Urinary bladder (tissue), 4 donors: ENCODE measurements at places on chromosomes 5 and 9. TPM values are rescaled to one million over a fixed set of nuclear protein-coding genes. Genes with fewer than 3 reads are reported as not detected.

GAS1 gene
- 46.3 TPM for polyA plus RNA-seq

LRRC19 gene
- not detected for polyA plus RNA-seq

RNF208 gene
- 8.1 TPM for polyA plus RNA-seq

GABRA1 gene
- 0.08 TPM for polyA plus RNA-seq

IL9 gene
- not detected for polyA plus RNA-seq

STPG3 gene
- polyA plus RNA-seq = not detected

SLCO6A1 gene
- not detected for polyA plus RNA-seq

PTGER4 gene
- polyA plus RNA-seq = 15.7 TPM

FGD3 gene
- polyA plus RNA-seq = 5.8 TPM

NME5 gene
- 1.7 TPM for polyA plus RNA-seq

- DNase-seq = no peak
These were observed 166.6 kb downstream of the SLC28A3 start for GRCh38 chr9:84173961-84174360.

GRCh38 chr5:89117124-89117644, 234.2 kb upstream of the MEF2C start:
- DNase-seq = no peak

DNA sequence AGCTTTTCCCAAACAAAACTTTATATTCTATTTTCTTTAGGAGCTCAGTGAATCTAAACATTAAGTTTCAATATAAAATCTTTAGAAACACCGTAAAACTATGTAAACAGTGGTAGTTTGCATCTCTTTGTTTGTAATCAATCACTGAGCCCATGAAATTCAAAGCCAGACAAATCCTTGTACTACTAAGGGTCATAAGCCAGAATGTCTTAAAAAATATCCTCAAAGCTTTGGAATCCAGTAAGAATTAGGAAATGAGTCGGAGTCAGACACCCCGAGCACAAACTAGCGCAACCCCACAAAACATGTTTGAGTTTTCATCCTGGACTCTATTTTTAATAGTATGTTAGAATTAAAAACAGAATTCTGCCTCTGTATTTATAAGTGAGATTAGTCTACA, 153.8 kb downstream of the HSPA4 start:
- no peak for DNase-seq

DNA sequence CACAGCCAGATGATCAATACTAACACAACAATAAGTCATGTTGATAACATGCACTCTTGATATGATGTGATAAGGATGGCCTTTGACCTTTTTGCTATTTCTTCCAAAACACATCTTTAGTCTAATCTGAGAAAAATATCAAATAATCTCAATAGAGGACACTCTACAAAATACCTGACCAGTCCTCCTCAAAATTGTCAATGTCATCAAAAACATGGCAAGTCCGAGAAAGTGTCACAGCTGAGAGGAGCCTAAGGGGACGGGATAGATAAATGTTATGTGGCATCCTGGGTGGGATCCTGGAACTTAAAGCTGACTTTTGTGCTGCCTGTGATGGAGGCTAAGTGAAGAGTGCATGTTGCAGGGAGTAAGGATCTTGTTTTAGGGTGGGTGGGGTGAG, 699.6 kb upstream of the ADAMTS16 start:
- no peak for DNase-seq

GRCh38 chr5:124231230-124231629, 515.2 kb downstream of the ZNF608 start:
- DNase-seq = no peak

DNA sequence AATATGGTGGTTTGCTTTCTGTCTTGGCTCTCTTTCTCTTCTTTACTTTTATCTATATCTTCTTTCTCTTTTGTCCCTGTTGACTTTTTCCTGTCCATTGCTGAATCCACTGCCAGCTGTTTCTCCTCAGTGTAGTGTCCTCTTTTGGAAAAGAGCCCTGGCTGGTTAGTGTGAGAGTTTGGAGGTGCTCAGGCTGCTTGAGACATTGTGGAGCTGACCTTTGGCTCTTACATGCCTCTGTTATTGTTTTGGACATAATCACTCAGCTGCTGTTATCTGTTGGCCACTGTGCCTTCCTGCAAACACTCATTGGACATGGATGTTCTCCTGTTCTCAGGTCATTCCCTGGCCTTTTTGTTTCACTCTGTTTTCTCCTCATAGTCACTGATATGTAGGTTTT, 295.4 kb upstream of the RIOK2 start:
- DNase-seq = peak; percentile 53

DNA sequence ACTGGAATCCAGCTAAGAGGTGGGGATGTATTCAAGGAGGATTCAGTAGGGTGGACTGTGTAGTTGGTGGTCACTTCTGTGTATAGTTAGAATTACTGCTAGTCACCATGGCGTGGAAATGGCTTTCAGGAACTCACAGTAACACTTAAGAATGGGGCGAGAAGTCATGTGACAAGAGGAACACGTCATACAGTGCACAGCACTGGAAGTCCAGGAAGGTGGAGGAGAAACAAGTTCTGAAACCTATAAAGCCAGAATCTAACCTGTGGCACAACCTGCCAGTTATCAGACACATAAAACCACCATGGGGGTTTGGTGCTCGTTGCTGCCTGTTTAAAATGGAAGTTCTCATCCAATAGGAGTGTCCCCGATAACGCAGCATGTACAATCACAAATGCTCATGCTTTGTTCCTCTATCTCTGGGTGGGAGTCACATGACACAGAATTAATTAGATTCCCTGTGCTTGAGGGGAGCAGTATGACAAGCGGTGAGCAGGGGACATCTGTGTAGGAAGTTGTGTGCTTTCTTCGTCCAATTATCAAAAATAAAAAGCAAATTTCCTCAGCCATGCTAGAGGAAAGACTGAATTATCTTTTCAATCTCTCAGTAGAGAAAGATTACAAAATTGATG, 193.0 kb downstream of the SPOCK1 start:
- DNase-seq = no peak

GRCh38 chr9:137438591-137439157, 2.5 kb downstream of the ENTPD8 start:
- DNase-seq = no peak

- DNase-seq = no peak
These were observed 53.7 kb downstream of the GGTA1 start for GRCh38 chr9:121445986-121446385.

- DNase-seq = no peak
These were observed 174.0 kb downstream of the NR3C1 start for GRCh38 chr5:143229426-143229895.

DNA sequence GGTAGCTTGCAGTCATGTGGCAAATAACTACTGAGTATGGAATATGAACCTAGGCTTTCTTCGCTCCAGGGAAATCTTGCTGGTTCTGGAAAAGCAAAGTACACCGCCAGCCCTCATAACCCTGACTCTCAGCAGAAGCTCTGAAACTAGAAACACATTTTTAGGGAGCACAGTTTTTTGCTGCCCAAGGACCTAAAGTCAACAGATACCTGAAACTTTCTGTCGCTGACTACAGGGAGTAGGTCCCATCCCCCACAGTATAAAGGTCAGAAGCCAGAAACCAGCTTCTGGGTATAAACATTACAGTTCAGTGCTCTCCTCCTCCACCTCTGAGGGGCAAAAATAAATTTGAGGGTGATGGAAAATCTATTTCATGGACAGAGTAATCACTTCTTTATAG, 3.0 kb downstream of the ATOX1 start:
- no peak for DNase-seq

GRCh38 chr5:52657247-52657645, 130.5 kb upstream of the ITGA1 start:
- peak; percentile 49 for DNase-seq

DNA sequence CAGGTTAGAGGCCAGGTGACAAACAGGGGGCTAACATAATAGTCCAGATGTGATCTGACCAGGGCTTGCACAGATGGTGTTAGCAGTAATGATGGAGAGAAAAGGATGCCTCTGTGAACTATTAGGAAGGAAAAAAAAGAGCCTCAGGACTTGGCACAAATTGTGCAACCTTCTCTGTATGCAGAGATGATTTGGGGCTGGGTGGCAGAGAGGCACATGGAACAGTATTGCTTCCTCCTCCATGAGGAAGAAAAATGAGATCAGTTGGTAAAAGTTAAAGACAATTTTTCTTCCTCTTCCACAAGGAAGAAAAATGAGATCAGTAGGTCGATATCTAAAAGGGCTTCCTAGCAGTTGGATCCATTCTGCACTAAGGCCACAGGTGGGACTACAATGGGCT, 13.9 kb upstream of the ANXA6 start:
- DNase-seq = no peak

- DNase-seq = no peak
These were observed 203.2 kb upstream of the IRX1 start for GRCh38 chr5:3392306-3392939.

GRCh38 chr5:73318308-73318719, 130.3 kb downstream of the FOXD1 start:
- no peak for DNase-seq

- no peak for DNase-seq
These were observed 245.7 kb downstream of the NSG2 start for GRCh38 chr5:174291162-174291561.

DNA sequence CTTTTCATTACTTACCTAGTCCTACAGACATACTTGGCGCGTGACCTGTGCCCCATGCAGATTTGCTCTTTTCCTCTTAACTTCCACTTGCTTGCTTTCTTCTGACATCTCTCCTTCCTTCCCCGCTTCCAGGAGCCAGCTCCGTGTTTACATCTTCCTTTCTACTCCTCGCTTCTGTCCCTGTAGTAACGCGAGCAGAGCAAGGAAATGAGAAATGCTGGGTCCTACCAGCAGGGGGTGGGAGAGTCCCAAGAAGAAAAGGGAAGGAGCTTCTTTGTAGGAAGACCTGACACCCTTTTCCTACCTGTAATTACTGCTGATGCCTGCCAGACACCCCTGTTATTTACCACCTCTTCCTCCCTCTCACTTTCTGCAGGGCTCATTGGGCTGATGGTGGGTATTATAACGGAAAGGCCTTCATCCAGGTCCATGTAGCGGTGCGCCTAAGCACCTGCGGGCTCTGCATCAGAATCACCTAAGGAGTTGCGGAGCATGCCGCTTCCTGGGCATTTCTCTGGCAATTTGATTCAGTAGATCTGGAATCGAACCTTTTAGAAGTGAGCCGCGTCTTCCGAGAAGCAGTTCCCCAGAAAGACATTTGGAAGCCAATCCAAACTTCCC, 1260.8 kb upstream of the WWC1 start:
- no peak for DNase-seq

DNA sequence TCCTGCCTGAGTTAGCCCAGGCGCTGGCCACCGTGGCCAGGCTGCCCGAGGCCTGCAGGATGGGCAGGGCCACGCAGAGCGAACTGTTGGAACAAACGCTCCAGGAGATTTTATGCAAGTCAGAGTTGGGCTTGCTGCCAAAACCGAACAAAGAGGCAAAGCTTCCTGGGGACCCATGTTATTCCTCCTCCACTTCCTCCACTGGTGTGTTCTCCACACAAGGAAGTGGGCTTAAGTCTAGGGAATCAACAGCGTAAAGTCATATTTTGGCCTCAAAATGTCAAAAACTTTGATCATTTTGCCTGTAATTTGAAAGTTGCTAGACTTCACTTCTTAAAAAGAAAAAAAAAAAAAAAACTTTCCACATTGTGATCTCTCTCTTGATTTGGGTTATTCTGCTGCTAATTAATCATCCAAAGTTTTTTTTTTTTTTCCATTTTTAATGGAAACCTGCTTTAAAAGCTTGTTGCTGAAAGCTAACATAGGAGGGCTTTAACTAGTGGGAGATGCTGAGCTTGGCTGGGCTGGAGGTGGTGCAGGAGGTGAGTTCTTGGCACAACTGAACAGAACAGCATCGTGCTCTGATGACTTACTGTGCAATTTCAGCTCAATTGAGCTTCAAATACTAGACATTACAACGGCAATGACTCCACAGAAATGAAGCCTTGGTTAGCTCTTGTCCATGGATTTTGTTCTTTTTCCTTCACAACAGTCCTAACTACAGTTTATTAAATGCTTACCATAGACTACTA, 73.0 kb downstream of the PTPDC1 start:
- DNase-seq = peak; percentile 70

DNA sequence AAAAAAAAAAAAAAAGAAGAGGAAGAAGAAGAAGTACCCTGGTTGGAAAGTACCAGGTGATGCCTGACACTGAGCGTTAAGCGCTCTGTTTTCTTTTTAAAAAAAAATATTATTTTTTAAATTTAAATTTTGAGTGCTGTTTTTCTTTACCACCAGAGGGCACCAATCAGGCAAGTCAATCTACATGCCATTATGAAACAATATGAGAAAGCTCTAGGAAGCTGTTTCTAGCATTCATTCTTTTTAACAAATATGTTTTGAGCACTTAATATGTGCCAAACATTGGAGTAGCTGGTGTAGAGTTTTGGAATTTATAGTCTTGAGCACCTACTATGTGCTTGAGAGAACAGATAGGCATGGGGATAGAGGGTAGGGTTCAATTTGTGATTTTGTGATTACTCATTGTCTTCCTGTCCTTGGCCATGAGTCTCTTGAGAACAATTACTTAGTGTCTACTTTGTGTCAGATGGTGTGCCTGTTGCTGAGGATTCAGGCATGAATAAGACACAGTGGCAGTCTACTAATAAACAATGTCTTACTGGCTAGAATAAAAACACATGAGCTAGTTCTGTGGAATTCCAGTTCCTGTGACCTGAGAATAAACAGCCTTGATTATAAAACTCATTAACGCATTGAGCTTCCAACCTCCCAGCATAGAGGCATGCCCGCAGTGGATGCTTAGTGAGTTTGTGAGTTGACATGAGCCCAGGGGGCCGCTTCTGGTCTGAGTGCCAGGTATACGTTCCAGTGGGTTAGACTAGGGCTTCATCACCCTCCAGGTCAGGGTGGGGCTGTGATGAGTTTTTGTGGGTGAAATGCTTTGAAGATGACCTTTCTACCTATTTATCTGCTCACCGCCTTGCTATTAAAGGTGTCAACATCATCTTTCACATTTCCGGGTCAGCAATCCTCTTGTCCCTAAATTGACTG, 3.0 kb upstream of the UBE2R2 start:
- DNase-seq = no peak

DNA sequence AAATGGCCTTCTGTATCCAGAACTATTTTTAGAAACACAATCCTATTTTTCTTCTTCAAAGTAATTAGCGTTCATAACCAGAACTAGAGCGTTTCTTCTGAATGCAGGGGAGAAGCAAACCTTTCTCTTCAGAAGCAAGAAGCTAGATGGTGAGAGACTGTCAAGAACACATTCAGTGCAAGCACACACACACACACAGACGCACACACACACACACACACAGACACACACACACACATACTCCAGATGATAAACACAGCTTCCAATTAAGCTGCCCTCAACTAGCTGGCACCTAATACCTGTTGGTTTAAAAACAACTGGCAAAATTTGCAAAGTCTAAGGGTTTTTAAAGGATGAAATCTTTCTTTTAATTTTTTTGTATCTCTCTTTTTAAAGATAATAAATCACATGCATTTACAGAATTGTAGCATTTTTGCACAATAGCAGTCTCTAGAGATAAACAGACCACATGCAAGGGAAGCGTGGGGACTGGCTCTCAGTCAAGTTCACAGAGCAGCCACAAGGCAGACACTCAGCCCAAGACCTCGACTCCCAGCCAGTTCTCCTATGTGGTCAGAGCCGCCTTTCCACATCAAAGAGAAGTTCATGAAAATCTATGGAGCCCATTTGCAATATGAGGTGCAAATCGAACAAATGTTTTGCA, 138.5 kb downstream of the TTLL11 start:
- no peak for DNase-seq
